ENCODE measurements at places on chromosomes 5 and 9. TPM values are rescaled to one million over a fixed set of nuclear protein-coding genes. Genes with fewer than 3 reads are reported as not detected.

DNA sequence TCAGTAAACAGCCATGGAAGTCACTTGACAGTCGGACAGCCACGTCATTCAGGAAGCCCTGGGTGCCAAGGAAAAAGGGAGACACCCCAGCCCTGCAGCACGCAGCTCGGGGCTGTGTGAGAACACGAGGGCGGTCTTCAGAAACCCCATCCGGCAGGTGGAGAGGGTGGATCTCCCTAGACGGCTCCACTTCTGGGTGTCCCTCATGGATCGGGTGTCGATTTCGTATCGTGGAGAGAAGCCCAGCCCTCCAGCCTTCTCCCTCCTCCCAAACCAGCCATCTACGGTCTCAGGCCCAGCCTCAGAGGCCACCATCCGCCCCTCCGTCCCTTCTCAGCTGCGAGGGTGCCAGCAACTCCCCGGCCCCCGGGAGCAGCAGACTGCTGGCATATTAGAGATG, 65.5 kb upstream of the BARHL1 start:
- DNase-seq = no peak

DNA sequence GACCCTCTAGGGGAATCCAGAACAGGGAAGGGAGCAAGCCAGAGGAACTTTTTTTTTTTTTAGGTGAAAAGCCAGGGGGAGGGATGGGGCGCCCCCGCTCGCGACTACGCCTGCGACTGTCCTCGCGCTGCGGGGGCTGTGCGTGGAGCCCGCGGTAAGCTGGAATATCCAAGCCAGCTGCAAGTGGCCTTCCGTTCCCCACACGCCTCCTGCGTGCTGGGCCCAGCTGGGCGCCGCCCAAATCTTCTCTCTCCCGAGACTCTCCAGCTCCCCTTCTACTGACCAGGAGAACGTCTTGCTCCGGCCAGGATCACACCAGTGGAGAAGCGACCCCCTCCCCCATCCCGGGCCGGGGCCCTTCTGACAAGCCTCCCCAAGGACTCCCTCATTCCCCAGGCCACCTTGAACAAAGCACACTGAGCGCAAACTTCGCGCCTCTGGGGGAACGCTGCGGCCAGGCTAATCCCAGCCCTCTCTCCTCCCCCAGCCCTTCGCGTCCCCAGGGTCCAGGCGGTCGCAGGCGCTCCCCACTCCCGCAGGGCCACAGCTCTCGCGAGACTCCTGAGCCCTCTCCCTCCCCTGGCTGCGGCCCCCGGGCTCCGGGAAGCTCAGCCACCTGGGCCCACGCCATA, 6.6 kb downstream of the BARX1 start:
- no peak for DNase-seq

DNA sequence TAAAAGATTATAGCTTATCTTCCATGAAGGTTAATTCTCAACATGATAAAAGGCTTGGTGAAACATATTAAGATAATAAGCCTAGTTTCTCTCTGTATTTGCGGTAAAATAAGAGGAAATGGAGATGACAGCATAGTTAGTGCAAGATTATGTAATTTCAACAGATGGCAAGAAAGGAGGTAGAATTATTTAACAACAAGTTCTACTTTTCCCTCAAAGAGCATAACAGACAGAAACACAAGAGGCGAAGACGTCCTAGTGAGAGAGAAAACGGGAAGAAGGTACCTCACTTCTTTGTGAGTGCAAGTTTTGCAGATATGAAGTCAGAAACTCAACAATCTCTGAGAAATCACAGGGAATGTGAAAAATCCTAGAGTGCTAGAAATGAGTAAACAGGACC, 144.8 kb upstream of the ADCY2 start:
- no peak for DNase-seq

GRCh38 chr9:26271495-26272122, 593.4 kb upstream of the TUSC1 start:
- DNase-seq = no peak

The LCN1 gene
- not detected for total RNA-seq

The SLC1A3 gene
- 243 TPM for total RNA-seq
